OCI-M1 (cell line): ENCODE measurements at places on chromosomes 4 and X.

GRCh38 chr4:119626420-119626819 lies 2.2 kb downstream of the PDE5A start:
- DNase-seq, result no peak

GRCh38 chr4:82913305-82913704 lies 12.8 kb downstream of the THAP9 start:
- DNase-seq, result no peak

GRCh38 chr4:81796790-81797528 lies 325.3 kb upstream of the RASGEF1B start:
- no peak for DNase-seq

DNA sequence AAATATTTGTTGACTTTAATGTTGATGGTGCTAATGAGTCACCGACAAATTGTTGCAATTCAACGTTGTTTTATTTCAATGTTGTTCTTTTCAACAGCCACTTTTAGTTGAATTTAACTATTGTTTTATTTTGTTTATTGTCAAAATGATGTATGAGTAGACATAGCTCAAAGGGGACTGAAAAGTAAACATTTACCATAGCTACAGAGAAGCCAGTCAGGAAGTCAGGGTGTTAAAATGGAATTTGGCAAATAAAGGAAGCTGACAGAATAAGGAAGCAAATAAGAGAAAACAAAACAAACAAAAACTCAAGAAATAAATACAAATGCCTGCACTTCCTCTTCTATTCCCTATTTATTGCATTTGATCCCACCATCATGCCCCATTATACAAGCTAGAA lies 648.4 kb upstream of the HTR2C start:
- no peak for DNase-seq

DNA sequence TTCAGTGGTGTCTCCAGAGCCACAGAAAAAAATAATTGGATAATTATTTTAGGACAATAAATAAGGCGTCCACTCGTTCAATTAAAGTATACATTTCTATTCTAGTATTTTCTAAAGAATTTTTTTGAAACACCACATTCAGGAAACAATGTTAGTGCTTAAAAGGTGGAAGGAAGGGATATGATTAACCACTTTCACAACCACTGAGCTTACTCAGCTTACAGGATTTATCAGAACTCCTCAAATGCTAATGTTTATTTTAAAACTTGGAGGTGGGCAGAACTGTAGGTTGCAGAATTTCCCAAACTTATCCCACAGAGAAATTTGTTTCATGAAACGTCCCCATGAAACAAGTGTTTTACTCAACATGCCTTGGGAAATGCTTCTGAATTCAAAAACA lies 54.3 kb upstream of the MAGEB2 start:
- DNase-seq, result no peak

DNA sequence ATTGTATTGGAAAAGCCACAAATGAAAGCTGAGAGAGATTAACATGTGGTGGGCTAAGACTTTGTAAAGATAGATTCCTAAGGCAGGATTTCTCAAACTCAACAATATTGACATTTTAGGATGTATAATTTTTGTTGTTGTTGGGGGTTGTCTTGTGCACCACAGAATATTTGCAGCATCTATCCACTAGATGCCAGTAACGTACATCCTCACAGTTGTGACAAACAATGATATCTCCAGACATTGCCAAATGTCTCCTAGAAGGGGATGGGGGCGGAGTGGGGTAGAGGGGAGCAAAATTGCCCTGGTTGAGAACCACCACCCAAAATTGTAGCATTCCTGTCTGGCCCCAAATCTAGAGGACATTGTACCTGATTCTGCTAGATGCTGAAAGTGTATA lies 14.7 kb upstream of the CBR4 start:
- peak; percentile 71 for DNase-seq

GRCh38 chr4:171017593-171017992 lies 795.6 kb upstream of the GALNTL6 start:
- no peak for DNase-seq

GRCh38 chr4:67452100-67452845 lies 93.0 kb downstream of the CENPC start:
- no peak for DNase-seq

DNA sequence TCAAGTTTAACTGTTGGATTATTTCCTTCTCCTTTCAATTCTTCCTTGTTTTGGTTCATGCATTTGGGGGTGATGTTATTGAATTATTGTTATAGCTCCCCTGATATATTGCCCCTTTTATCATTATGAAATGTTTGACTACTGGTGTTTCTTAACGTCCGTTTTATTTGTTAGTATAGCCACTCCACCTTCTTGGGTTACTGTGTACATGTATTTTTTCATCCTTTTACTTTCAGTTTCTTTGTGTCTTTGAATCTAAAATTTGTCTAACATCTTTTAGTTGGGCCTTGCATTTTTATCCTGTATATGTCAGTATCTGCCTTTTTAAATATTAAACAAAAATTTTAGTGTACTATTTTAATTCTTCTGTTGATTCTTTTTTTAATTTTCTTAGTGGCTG lies 88.7 kb downstream of the TNIP2 start:
- DNase-seq, result peak; percentile 63

DNA sequence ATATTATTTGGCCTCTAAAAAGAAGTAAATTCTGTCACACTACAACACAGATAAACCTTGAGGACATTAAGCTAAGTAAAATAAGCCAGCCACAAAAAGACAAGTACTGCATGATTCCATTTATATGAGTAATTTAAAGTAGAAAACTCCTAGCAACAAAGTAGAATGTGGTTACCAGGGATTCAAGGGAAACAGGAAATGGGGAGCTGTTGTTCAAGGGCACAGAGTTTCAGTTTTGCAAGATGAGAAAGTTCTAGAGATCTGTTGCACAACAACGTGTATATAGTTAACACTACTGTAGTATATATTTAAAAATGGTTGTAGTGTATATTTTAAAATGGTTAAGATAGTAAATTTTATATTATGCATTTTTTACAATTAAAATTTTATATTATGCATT lies 25.4 kb downstream of the SEC31A start:
- DNase-seq, result peak; percentile 9

GRCh38 chr4:128284317-128284716 lies 3.3 kb downstream of the PGRMC2 start:
- DNase-seq, result no peak

- DNase-seq, result peak; percentile 53
Measured at GRCh38 chr4:84258905-84259830, 239.9 kb downstream of the NKX6-1 start.

GRCh38 chr4:21948347-21949072 lies at the start of gene KCNIP4:
Gene KCNIP4, minus strand, starts transcription at chr4:21948772.
- no peak for DNase-seq

DNA sequence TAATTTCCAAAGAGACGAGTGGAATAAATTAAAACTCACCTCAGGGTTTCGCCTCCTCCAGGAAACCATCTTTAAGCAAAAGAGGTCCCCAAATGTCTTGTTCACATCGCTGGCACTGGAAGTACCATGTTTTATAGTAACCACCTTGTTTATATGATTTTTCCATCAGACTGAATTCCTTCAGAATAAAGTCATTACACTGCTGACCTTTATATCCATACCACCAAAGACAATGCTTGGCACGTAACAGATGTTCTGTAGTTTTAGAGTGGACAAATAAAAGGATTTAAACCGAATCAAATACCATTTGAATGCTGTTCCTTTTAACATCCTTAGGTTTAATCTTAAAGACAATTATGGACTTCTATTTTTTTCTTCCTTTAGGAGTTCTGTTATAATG lies 4.7 kb downstream of the NUDT6 start:
- no peak for DNase-seq

DNA sequence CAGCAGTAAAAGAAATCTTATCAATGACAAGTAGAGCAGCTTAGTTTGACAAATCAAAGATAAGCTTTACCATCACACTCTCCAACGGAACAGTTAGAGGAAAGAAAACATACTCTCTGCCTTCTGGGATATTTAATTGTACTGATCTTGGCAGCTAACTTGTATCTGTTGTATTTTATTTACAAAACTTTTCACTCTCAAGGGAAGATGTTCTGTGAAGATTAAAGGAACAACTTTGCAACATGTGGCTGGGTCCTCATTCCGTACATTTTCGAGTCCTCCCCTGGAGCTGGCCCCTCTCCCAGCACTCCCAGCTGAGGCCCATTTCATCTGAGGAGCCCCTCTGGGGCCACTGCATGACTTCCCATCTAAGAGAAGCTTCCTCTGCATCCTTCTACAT lies 74.4 kb downstream of the RPS3A start:
- no peak for DNase-seq

GRCh38 chr4:64551125-64551524 lies 141.9 kb upstream of the TECRL start:
- DNase-seq, result no peak

DNA sequence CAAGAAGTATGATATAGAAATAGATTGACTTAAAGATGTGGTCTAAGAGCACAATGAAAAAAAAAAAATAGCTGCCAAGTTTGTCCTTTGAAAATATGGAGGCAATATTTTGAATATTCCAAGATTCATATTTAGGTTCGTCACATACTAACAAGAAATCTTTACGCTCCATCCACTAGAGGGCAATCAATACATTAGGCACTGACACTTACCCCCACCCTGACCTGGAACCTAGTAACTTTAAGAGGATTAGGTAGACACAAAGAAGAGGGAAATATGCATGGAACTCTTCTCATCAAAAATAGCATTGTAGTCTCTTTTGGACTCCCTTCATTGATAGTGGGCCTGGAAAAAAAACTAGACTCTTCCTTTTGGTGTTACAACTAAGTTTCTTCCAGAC lies 1108.1 kb downstream of the PCDH19 start:
- DNase-seq, result peak; percentile 46

DNA sequence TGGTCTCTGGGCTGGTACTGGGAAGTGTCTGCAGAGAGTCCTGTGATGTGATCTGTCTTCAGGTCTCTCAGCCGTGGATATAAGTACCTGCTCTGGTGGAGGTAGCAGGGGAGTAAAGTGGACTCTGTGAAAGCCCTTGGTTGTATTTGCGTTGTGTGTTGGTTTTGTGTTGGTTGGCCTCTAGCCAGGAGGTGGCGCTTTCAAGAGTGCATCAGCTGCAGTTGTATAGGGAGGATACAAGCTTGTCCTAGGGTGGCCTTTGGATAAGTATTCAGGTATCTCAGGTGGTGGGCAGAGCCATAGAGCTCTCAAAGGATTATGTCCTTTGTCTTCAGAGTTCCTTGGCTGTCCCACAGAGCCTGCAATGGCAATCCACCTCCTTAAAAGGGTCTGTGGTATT lies 111.6 kb downstream of the MAGEB17 start:
- DNase-seq, result no peak

DNA sequence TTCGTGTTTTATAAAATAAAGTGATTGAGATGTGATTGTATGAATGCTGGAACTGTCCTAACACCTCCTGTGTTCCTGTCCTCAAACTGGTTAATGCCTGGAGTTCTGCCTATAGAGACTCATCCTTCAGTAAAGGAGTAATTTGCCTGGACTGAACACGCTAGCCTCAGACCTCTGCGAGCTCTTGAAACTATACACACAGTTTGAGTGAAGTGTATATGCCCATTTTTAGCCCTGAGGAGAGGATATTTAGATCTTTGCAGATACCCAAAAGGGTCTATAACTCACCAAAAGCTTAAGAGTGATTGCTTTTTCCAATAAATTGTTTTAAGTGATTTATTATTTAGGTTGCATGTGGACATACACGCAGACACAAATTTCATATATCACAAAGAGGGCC lies 29.9 kb upstream of the STIM2 start:
- DNase-seq, result no peak

GRCh38 chrX:153626025-153626633 lies 20.9 kb upstream of the DUSP9 start:
- no peak for DNase-seq

- DNase-seq, result no peak
Measured at GRCh38 chrX:107766470-107767150, 9.0 kb downstream of the TSC22D3 start.

- peak; percentile 59 for DNase-seq
Measured at GRCh38 chrX:20265726-20266681, 705 bp downstream of the RPS6KA3 start.

DNA sequence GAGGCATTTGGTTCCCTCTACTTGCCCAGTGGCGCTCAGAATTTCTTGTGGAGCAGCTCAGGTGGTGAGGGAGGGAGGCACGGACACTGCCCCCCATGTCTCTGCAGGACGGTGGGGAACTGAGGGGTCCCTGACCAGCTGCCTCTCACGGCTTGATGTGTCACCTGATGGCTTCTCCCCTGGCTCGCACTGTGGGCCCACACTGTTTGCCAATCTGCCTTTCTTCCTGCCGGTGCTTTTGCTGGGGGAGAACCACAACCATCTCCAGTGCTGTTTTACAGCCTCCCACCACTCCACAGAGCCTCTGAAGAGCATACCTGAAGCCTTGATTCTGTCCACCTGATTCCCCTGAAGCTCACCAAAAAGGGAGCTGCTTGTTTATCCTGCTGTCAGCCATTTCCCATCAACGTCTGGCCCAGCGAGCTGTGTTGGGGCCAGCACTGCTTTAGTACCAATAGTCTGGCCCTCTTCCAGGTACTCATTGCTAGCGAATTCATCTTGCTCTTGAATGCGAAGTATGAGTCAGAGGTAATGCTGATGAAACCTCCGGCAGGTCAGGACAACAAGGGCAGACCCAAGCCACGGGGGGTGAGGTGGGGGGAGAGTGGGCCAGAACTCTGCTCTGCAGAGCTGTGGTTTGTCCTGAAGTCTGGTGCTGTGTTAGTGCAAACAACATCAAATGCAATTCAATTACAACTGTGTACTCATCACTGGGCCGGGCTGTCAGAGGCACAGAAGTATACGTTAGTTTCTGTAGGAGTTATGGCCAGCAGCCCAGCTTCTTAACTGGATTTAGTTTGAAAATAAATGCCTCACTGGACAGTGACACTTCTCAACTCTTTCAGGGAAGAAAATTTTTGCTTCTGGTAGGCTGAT lies 208.3 kb upstream of the JADE1 start:
- no peak for DNase-seq

DNA sequence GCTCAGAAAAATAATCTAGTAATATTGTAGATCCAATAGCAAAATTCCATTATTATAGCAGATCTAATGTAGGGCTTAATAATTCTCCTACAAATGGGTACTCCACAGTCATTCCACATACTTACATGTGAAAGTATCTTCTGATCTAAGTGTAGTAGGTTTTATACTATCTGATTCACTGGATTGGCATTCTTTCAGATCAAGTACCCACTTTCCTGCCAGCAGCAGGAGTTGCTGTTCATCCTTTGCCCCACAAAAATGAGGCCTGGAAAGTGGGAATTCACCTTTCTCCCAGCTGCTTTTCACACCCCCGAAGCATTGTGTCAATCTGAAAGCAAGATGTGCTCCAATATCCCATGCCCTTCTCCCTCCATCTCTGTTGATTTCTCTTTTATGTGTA lies 77.1 kb upstream of the RXFP1 start:
- DNase-seq, result no peak

DNA sequence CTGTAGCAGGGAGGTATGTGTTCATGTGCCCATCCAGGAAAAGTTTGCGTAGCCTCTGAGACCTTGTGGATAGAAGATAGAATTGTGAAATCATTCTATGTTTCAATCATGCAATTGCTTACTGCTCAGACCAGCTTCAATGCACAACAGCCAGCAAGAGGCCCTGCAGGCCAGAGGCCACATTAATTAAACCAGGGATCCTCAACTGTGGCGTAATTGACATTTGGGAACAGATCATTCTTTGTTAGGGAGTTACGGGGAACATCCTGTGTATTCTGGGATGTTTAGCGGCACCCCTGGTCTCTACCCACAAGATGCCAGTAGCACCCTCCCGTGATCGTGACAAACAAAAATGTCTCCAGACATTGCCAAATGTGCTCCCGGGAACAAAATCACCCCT lies 86.5 kb upstream of the PRPS2 start:
- DNase-seq, result no peak
